ENCODE measurements at places on chromosomes 6 and 20.
A peak's percentile ranks its signal among the peaks of the same experiment; 100 is the strongest.

GRCh38 chr20:7285918-7286556, 518.6 kb downstream of the BMP2 start:
- DNase-seq, result peak; percentile 72

DNA sequence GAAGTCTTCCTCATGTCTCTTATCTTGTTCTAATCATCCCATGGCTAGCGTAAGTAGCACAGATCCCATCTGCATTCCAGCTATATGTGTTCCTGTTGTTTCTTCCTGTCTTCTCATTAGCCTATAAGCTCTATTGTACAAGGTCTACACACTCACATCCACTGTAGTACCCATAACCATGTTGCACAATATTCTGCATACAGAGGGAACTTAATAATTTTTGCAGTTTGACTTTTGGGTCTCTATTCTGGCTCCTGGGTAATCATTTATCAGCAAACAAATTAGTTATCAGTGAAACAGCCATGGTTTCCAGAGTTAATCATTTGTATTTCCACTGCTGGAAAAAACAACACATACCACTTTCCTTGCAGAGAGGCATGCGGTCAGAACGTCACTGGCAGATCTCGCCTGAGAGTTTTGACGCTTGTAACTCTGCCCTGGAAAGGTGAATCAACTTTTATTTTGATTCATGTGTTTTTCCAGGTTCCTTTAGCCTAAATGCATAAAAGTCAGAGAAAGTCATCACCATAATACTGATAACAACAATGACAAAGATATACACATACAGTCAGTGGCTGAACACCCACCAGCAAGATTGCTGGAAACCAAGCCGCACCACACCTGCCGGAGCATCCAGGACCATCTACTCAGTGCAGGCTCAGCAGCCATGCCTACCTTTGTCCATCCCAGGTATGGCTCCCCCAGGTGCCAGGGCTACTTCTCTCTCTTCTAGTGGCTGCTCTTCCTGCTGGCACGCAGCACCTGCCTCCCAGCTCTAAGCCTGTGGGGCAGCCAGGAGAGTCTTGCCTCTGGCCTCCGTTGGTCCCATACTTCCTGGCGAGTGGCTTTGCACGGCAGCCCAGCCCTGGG, 158.2 kb downstream of the QRSL1 start:
- no peak for DNase-seq

- no peak for DNase-seq
These were observed 52.0 kb downstream of the ADGRF1 start for GRCh38 chr6:46990031-46990644.

- no peak for DNase-seq
These were observed 68.8 kb upstream of the ZNFX1 start for GRCh38 chr20:49346682-49347081.

DNA sequence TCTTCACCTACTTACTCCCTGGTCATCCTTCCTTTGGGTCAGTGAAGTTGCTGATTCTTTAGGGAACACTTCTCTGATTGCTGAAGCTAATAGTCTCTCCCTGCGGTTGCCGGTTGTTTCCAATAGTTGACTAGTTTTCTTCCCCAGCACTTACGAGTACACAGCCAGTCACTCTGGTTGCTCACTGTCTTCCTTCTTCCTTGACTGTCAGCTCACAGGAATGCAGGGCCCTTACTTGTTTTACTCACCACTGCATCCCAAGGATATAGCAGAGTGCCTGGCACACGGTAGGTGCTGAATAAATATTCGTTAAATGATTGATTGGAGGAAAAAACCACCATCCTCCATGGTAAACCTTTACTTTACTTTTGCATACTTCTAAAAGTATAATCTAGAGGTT, 345.0 kb downstream of the QKI start:
- DNase-seq, result no peak

DNA sequence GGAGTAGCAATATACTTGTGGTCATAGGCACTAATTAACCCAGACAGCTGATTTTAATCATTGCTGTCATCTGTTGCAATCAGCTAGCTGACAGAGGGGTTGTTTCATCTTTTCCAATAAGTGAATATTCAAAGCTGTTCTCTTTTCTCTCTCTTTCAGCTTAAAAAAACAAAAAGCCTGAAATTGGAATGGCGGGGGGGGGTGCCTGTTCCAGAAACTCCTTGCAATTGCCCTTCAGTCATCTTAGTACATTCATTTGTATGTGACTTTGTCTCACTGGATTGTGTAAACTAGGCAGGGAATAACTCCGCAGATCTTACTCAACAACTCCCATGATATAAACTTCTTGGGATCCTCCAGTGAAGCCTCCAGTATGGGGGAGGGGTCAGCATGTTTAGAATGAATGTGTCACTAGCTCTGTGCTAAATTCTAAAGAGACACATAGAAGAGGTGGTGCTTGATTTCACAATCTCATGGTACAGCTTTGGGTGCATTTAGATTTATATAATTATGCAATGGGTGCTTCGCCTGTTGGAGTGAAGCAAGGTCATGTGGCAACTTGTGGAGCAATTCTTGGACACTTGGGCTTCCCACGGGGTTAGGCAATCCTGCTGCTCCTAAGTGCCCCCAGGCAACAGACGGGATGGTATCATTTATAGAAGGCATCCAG, 40.1 kb downstream of the SLC24A3 start:
- DNase-seq, result no peak

- no peak for DNase-seq
These were observed 4.3 kb downstream of the CEBPB start for GRCh38 chr20:50194831-50195523.

GRCh38 chr6:37085198-37085597, 79.7 kb downstream of the FGD2 start:
- no peak for DNase-seq

DNA sequence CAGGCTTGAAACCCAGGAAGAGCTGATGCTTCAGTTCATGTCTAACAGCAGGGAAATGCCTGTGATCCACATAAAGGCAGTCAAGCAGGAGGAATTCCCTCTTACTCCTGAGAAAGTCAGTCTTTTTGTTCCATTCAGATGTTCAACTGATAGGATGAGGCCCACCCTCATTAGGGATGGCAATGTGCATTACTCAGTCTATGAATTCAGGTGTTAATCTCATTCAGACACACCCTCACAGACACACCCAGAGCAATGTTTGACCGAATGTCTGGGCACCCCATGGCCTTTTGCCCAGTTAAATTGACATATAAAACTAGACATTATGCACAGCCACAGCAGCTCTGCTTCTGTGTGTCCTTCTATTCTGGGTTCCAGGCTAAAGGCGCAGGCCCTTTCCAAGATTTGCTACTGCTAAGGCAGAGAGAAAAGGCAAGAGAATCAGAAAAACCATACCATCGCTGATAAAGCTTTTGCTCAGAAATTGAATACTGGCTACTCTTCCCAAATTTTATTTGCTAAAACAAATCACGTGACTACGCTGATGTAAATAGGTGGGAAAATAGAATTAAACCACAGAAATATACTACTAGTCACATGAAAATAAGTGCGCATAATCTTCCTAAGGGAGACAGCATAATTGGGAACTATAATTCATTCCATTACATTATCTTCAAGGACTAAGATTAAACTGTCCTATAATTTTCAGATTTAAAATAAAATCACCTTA, 625.0 kb upstream of the MAN1A1 start:
- DNase-seq, result no peak

- DNase-seq, result no peak
These were observed 242.9 kb downstream of the FOXA2 start for GRCh38 chr20:22341508-22341907.

- DNase-seq, result no peak
These were observed 44.7 kb downstream of the CDC5L start for GRCh38 chr6:44432227-44432626.

GRCh38 chr6:30515944-30516753, 26.8 kb downstream of the HLA-E start:
- DNase-seq, result peak; percentile 99

DNA sequence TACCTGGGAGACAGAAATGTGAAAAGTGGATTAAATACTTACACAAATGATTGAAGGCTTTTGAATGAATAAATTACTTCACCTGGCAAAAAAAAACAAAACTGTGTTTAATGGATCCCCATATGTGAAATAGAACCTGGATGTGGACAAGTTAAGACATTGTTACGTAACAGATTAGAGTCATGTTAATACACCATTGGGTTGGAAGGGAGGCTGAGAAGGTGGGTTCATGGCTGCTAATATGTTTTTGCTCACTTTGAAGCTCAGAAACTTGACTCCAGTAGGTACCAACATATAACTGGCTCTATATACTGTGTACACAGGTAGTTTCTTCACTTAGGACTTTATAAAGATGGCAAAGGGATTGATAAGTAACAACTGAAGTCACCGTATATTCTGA, 21.4 kb upstream of the TENT5A start:
- DNase-seq, result no peak

GRCh38 chr20:19807191-19807945, 49.3 kb downstream of the RIN2 start:
- peak; percentile 17 for DNase-seq

DNA sequence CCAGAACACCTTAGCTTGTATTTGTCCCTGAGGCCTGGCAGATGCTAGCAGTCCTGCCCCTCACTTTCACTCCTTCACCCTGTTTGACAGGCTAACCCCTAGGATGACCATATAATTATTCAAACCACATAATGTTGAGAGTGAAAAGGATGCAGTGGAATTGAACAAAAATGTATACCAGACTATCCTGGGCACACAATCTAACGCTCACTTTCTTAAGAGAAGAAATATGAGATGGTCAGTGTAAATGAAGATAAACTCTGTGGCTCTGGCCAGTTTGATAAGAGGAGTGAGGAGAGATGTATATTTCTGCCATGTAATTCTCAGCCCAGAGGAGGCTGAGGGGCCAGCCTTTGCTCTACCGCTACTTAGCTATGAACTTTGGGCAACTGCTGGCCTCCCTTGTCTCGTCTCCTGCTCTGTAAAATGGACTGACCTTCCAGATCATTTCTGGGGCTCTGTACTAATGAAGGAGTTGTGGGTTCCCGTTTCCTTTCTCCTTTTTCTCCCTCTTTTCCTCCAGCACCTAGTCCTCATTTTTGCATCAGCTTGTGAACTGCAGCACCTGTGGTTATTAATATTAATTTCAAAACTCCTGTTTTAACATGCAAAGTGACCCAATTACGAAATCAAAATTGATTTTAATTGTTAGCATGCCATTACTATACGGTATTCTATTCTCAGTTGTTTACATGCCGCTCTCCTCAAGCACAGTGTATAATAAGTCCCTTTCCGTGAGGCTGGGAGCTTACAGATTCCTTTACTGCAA, 92.5 kb upstream of the IYD start:
- no peak for DNase-seq

GRCh38 chr6:44762496-44762895, 375.0 kb downstream of the CDC5L start:
- no peak for DNase-seq

DNA sequence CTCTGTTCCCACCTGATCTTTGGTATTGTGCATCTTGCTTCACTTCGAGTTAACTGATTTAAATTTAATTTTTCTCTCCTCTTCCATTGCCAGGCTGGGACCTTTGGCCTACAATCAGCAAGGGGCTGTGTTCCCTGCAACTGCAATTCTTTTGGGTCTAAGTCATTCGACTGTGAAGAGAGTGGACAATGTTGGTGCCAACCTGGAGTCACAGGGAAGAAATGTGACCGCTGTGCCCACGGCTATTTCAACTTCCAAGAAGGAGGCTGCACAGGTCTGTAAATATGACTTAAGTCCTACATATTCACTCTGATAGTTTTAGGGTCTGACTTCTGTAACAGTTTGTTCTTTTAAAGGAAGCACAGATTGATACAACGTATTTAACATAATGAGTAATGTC, 412.4 kb downstream of the ARHGAP18 start:
- DNase-seq, result no peak

GRCh38 chr6:37540390-37540789, 40.7 kb upstream of the CCDC167 start:
- no peak for DNase-seq

DNA sequence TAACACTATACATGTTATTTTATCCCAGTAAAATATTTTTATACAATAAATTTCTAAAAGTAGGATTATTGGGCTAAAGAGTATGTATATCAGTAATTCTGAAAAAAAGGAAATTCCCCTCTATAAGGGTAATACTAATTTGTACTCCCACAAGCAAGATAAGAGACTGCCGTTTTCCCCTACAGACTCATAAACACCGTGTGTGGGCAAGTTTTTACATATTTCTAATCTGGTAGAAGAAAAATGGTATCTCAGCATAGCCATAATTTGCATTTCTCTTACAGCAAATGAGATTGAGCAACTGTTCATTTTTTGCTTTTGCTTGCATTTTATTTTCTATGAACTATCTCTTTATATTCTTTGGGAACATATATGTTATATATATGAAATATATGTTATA, 26.0 kb upstream of the MYMX start:
- no peak for DNase-seq

- no peak for DNase-seq
These were observed 51.3 kb upstream of the ARMC2 start for GRCh38 chr6:108796875-108797274.

- peak; percentile 52 for DNase-seq
These were observed 1.2 kb downstream of the GSTA5 start for GRCh38 chr6:52839124-52840055.

DNA sequence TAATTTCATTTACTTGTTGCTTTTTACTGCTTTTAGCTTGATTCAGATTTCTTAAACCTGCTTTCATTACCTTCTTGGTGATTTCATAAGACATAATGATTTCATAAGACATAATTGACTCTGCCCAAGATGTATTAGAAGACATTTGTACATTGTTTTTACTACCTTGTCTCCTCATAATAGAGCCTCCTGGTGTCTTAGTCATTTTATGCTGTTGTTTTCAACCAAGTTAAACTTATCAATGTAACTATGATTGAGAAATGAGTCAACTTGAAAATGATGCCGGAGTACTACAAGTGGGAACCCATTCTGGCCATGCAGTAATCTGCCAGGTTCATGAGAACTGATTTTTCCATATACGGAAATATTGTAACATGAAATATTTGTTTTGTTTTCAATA, 573.6 kb downstream of the MMUT start:
- DNase-seq, result no peak

- no peak for DNase-seq
These were observed 147.4 kb downstream of the CDH4 start for GRCh38 chr20:61399433-61399832.

GRCh38 chr20:51393571-51393970, 148.9 kb downstream of the NFATC2 start:
- DNase-seq, result peak; percentile 20

- no peak for DNase-seq
These were observed 2.0 kb upstream of the SLC9A8 start for GRCh38 chr20:49810491-49811190.

DNA sequence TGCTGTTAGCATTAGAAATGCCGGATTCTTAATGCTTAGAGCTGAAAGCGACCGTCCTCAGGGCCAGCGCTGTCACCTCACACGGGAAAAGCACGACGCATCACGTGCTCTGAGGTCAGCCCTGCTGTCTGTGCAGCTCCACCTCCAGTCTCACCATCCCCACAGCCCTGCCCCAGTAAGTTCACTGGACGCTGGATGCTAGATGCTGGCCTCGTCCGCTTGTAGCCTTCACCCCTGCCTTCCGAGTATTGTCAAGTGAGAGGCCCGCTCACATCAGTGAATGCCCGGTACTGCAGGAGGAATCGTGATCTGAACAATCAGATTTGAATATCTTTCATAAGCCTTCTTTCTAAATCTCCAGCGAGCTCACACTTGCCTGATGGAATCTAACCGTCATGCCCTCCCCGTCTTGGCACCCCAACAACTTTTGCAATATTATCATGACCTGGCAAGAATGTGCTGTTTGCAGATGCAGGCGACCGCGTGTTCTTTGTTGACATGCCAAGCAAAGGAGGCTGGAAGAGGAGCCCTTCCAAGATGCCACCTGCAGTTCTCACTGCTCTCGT, 64.9 kb downstream of the DLL1 start:
- no peak for DNase-seq

Data from KBM-7 (cell line).